Cardiac ventricle fibroblast (primary cell): ENCODE measurements at places on chromosomes 3 and 15. TPM values are rescaled to one million over a fixed set of nuclear protein-coding genes. Genes with fewer than 3 reads are reported as not detected.

MCTP2 gene
- 1.2 and 5.2 TPM in 2 replicates for total RNA-seq

STIMATE gene
- total RNA-seq: 10.8 and 23.7 TPM in 2 replicates

MME gene
- 82.5 and 84.4 TPM in 2 replicates for total RNA-seq

RARB gene
- 2.2 and 2.7 TPM in 2 replicates for total RNA-seq

PDCD10 gene
- total RNA-seq: 33.4 and 37.6 TPM in 2 replicates
